ENCODE measurements at places on chromosomes 11 and 22.

DNA sequence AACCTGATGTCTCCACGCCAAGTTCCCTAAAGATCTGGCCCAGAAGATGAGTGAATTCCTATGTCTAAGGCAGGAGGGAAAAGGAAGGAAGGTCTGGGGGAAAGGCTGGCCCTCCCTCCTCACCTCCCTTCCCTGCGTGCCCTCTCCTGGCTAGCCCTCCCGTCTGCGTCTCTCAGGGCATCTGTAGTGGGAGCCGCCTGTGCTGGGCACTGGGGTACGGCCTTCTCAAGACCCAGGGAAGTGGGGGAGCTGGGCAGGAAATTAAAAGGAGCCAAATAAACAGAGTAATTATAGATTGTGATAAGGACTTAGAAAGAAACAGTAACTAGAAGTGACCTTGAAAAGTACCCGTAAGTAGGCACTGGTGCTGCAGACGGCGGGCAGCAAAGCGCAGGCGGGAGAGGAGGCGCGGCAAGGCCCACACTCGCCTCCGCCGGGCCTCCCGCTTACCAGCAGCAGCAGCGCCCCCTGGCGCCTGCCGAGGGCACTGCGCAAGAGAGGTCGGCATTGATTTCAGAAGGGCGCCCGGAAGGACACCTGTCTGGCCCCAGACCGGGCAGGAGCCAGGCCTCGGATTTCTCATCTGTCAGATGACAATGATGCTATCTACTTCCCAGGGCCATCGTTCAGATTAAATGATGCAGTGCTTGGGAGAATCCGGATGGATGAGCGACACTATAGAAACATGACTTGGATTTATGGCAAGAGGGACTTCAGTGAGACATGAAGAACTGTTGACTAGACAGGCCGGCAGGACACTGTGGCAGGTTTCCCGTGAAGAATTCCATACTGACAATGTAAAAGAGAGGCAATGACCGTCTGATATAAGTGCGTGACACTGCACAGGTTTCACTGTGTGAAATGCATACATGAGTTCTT, 7.3 kb downstream of the KCNJ1 start:
- peak; percentile 77 for DNase-seq

DNA sequence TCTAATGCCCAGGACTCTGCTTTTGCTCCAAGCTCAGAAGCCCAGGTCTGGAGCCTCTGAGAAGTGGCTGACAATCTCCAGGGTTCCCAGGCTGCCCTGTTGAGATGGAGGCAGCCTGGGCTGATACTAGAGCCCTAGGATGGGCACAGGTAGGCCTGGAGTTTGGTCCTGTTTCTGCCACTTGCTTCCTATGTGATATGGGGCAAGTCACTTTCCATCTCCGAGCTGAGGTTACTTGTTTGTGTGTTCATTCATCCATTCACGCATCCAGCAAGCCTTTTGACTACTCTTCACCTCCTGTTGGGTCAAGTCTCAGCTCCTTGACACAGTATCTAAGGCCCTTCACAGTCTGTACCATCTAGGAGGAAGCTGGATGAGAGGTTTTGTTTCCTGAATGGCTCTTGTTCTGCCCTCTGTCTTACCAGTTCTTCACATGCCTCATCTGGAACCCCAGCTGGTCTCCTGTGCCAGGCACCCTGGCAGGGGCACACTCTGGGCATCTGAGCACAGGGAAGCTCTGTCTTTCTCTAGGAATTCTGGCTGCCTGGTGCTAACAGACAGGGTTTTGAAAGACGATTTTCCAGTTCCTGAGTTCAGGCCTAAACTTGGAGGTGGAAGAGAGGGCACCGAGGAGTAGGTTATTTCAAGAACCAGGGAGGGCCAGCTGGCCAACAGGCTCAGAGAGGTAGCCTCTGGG, 53.2 kb upstream of the AMPD3 start:
- no peak for DNase-seq

DNA sequence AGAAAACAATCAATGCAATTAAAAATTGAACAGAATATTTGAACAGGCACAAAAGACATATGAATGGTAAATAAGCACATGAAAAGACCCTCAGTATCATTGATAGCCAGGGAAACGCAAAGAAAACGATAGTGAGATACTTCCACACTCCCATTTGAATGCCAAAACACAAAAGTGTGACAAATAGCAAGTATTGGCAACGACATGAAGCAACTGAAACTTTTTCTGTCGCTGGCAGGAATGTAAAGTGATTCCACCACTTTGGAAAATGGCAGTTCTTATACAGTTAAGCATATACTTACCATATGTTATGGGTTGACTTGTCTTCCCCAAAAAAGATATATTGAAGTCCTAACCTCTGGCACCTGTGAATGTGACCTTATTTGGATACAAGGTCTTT, 62.9 kb upstream of the NAV2 start:
- DNase-seq = no peak

DNA sequence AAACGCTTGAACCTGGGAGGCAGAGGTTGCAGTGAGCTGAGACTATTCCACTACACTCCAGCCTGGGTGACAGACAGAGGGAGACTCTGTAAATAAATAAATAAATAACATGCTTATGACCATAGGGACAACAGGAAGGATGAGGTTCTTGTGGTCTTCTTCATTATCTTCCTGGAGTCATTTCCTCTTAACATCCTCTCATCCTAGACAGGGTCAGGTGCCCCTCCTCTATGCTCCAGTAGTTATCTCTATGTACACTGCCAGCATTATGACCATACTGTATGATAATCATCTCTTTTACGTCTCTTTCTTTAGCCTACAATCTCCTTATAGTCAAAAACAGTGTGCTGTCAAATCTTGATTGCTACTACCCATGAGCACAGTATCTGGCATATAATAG, 17.7 kb downstream of the RAB30 start:
- DNase-seq = no peak

GRCh38 chr22:46737105-46737975, 712 bp downstream of the CERK start:
- peak; percentile 33 for DNase-seq

DNA sequence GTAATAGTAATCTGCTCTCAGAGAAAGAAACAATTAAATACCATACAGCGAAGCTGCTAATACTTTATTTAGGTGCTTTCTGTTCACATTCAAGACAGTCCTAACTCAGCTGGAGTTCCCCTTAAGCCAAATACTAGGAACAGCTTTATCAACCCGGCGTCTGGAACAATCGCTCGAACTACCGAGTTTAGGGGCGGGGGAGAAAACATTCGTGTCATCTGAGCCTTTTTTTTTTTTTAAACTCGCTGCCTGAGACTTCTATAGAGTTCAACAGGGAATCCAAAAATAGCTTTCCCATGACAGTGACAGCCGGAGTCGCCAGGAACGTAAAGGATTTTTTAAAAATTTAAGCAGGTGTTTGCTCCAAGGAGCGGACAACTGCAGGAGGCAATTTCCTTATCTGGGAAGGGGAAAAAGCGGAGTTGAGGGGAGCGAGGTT, 852 bp downstream of the TRAF6 start:
- DNase-seq = peak; percentile 26

DNA sequence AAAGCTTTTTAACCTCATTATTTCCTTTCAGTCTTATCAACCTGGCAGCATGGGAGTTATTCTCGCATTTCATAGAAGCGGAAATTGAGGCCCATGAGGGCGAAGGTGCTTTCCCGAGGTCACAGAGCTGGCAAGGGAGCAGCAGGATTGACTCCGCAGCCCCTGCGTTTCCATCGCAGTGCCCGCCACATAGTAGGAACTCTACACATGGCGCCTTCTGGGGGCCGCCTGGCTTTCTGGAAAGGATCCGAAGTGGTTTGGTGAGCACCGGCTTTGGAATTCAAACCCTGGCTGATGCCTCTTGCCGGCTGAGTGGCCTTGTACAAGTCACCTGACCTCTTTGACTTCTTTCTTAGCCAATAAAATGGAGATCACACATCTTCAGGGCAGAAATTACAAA, 93.4 kb downstream of the CEP164 start:
- DNase-seq = no peak

GRCh38 chr11:118275176-118275575, 11.1 kb upstream of the MPZL2 start:
- peak; percentile 68 for DNase-seq

DNA sequence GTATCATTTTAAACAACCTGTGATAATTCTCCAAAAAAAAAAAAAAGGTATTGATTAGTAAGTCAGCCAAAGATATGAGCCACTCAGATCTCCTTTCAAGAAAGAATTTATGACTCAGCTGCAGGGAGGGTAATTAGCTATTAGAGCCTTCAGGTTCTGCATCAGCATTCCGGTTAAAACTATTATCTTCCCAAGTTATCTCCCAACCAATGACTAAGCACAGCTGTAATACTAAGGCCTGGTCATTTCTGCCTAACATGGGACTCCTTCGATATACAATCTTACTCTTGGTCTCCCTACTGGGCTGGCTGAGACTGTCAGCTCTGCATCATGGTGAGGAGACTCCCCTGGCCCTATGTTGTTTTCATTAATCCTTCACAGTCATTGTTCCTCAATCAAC, 60.4 kb downstream of the SBF2 start:
- DNase-seq = peak; percentile 70

DNA sequence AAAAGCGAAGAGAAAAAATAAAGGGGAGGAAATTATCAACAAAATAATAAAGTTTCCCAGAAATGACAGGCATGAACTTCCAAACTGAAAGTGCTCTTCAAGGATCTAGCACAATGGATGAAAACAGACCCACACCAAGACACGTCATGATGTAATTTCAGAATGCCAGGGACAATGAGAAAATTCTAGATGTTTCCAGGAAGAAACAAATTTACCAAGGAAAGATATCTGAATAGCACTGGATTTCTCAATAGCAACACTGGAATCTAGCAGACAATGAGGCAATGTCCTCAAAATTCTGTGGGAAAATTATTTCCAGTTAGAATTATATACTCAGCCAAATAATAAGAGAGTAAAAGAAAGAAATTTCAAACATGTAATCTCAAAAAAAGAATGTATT, 46.0 kb downstream of the DENND5A start:
- DNase-seq = peak; percentile 95

GRCh38 chr11:808427-809286, 1.1 kb upstream of the RPLP2 start:
- DNase-seq = no peak

DNA sequence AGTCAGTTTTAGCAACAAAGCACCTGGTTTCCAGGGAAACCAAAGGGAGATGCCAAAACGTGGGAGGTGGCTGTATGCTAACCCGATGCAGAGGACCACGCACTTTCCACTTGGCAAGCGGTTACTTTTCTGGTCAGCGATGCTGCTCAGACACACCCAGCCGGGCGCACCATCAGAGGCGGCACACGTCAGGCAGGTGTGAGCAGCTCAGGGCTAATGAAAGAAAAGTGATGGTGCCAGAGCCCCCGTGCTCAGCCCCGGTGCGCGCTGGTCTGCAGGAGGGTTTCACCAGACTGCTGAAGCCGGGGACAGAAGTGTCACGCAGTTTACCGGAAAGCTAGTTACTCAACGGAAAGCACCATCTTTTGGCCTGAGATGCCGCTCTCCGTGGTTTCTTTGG, 5.7 kb downstream of the LTO1 start:
- DNase-seq = no peak

GRCh38 chr11:28521075-28521474, 412.9 kb downstream of the METTL15 start:
- no peak for DNase-seq

GRCh38 chr11:76173663-76174062, 32.6 kb downstream of the WNT11 start:
- no peak for DNase-seq

DNA sequence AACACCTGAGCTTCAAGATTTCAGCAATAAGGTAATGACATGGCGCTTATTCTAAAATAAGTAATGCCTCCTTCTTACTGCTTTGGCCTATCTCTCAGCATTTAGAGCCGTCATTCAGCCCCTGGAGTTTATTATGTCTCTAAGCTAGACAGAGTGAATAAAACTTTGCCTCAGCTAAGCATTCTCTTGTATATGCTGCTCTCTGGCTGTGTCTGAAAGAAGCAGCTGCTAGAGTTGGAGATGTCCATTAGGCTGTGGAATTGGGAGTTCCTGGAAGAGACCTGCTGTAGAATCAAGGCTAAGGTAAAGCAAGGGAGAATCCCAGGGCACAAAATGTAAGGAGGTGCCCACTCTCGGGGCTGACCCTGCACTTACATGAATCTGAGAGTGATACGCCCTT, 35.5 kb upstream of the TTC12 start:
- no peak for DNase-seq

DNA sequence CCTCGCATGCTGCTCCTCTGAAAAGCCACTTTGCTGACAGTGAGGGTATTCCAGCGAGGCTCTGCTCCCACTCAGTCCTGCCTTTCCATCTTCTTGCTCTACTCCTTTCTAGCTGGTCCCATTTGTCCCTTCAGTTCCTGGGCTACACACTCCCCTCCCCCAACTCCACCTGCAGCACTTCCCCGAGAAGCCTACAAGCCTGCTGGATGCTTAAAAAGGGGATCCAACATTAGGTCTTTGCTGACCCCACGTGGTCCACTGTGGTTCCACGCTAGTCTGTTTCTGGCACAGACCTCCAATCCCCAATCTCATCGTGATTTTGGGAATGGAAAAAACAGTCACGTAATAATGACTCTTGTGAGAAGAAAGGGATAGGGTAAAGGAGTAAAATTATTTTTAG, 121.6 kb upstream of the SNX19 start:
- DNase-seq = no peak

- DNase-seq = no peak
Observed at GRCh38 chr11:93608364-93608763, 53.1 kb upstream of the CEP295 start.

- DNase-seq = no peak
Observed at GRCh38 chr11:61833471-61833870, 5.4 kb downstream of the FADS2 start.

- DNase-seq = peak; percentile 67
Observed at GRCh38 chr22:19844377-19845053, 10.2 kb downstream of the GNB1L start.

DNA sequence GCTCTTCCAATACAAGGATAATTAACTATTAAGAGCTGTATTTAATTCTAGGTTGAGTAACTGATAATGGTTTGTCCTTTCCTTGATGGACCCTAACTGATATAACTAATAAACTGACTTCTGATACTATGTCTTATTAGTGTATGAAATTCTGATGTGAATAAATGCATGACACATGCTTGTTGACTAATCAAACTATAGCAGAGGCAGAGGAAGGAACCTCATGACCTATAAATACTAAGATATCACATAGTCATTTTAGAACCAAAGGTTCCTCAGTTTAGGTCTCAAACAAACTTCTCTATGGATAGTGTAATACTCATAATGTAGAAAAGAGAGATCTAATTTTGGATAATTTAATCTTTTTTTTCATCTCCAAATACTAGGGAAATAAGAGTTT, 4.8 kb upstream of the HBD start:
- peak; percentile 11 for DNase-seq

Data from cardiac fibroblast (primary cell).